ENCODE measurements at places on chromosomes 11 and 22.

- peak; percentile 2 for ATAC-seq
These were observed 496 bp downstream of the EHBP1L1 start for GRCh38 chr11:65576232-65576866.

- ATAC-seq, result no peak
These were observed 455.9 kb upstream of the CNTN5 start for GRCh38 chr11:98564881-98565280.

- ATAC-seq, result peak; percentile 65
These were observed 8.2 kb downstream of the PTH start for GRCh38 chr11:13487661-13488030.

DNA sequence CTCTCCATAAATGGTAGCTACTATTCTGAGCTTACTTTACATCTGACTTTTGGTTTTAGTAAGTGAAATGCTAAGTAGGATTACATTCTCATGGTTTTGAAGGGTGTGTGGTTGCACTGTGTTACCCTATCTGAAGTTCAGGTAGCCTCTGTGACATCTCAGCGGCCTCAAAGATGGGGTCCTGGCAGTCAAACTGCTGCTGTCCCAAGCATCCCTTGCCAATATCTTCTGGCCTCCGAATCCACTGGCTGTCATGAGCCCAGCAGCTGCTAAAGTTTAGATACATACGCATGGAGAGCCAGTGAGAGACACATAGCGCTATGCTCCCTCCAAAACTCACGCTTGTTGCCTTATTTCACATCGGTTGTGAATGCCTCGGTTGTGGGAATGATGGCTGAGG is 34.9 kb downstream of the UBASH3B start:
- ATAC-seq, result peak; percentile 39

DNA sequence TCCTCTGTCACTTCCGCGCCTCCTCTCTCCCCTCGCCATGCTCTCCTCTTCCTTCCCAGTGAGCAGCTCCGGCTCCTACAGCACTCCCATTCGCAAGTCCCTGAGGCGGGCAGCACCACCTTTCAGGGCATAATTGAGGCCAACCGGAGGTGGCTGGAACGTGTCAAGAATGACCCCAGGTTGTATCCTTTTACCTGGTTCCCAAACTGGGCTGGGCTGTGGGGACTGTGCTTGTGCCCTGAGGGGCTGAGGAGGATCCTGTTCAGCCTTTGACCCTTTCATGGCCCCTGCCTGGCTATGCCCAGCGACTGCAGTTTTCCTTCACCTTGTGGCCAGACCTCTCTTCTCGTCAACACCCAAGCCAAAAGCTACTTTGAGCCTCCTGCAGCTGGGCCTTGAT is 84.1 kb downstream of the CEP164 start:
- ATAC-seq, result no peak

GRCh38 chr11:71478528-71478840 is 25.5 kb downstream of the NADSYN1 start:
- ATAC-seq, result no peak

DNA sequence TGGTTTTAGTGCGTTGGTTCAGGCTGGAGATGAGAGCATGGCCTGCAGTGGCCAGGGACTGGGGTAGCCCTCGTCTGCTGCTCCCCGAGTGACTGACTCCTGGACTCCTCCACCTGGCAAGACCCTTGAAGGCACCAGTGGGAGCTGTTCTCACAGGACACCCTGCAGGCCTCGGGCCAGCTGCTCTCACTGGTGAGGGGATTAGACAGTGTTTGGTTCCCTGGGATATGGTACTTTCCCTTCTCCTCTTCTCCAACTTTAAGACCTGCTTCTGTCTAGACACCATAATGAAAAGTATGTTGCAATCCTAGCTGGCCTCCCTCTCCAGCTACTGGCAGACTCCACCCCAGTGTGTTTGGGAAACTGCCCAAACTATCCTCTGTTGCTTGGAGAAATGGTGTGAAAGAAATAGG is 168.8 kb upstream of the CADM1 start:
- ATAC-seq, result no peak

DNA sequence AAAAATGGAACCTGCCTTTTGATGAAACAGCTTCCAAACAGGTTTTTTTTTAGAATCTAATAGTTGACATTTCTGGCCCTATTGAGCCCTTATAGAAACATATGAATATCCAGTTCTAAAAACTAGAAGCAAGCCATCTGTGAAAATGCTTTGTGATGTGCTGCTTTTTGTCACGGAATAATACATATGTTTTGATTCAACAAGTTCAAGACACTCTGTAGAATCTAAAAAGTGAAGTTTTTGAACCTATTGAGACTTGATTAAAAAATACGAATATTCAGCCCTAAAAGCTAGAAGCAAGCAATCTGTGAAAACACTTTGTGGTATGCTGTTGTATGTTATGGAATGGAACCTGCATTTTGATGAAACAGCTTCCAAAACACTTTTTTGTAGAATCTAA is 106.7 kb upstream of the VPREB1 start:
- no peak for ATAC-seq

DNA sequence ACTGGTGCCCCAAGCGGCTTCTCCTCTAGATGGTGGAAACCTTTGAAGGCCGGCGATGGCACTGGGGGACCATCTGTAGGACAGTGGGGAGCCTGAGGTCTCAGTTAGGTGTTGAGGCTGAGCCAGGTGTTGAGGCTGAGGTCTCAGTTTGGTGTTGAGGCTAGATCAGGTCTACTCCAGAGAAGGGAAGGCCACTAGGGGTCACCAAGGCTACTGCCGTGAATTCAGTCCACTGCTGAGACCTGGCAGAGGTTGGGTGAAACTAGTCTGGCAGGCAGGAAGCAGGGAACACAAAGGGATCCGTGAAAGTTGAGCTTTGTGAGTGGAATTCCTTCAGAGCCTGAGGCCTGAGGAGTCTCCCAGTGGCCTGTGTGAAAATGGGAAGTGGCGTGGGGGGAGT is 123.8 kb upstream of the FGF3 start:
- no peak for ATAC-seq

DNA sequence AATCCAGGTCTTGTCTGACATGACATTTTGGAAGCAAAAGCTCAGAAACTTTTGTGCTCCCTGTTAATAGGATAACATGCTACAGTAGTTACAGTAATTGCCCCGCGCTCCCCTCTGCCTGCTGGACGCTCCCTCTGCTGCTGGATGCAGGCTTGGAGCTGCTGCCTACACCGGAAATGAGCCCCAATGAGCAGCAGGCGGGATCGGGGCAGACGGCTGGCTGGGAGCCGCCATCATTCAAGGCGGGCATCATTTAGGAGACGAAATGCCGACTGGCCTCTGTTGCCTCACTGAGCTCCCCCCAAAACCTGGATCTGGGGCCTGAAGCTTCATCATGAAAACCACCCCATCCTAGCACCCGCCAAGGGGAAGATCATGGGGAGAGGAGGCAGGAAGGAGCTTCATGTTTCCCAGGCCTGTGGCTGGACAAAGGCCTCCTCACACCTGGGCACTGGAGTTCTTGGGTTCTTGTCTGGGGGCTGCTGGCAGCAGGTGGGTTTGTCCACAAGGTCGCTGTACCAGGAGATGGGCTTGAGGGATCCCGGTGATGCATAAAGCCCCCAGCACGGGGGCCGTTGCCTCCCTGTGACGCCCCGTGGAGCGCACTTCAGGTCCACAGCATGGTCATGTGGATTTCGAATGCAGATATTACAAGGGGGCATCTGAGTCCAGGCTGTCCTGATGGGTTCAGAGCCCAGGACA is 664.3 kb downstream of the BRD1 start:
- ATAC-seq, result no peak

DNA sequence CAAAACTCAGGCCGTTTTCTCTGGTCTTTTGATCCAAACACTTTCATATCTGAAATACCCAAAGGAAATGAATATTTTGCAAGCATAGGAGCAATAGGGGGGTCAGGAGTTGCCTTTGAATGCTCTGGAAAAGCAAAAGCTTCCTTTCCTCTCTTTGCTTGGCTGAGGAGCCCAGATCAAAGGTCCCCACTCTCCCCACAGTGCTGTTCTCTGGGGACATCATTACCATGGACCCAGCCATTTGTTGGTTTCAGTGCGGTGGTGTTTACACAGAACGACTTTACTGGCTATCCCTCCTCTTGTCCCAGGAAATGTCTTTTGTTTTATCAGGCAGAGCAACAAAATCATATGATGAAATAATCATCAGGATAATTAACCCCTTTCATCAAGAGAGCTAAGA is 1089.1 kb downstream of the TBC1D22A start:
- no peak for ATAC-seq

- ATAC-seq, result peak; percentile 13
These were observed 15.6 kb upstream of the UCP3 start for GRCh38 chr11:74024261-74025029.

- ATAC-seq, result no peak
These were observed 55.0 kb downstream of the DNAJC24 start for GRCh38 chr11:31424652-31425051.

DNA sequence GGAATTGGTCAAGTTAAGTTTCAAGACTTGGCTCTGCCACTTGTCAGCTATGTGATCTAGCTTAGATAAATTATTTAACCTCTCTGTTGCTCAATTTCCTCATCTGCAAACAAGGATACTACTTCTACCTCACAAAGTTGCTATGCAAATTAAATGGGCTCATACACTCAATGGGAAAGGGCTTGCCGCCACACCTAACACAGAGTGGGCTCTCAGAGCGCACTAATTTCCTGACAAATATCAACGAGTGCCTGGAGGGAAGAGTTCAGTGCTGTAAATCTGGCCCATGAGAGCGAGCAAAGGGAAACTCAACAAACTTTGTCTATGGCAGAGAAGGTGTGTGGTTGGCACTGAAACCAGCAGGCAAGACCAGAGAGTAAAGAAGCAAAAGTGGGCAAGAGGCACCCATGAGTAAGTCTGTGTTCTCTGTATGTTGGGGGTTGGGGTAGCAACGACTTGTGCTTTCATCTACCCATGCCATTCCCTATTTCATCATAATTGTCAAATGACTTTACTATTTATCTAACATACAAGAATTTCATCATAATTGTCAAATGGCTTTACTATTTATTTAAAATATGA is 60.7 kb upstream of the PHF21A start:
- ATAC-seq, result no peak

GRCh38 chr11:95078526-95078925 is 11.1 kb upstream of the ENDOD1 start:
- no peak for ATAC-seq

DNA sequence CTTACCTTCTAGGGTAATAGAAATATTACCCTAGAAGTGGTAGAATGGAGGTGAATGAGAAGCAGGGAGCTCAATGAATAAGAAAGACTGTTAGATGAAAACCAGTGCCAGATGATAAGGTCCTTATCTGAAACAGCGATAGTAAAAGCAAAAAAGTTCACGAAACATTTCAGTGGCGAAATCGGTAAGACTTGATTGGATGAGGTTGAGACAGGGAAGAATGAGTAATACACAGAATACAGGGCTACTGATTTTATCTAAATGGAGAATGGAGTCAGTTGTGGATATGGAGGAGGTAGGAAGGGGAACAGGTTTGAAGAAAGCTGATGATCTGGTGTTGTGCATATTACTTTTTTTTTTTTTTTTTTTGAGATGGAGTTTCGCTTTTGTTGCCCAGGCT is 96.5 kb downstream of the GALNT18 start:
- ATAC-seq, result no peak

DNA sequence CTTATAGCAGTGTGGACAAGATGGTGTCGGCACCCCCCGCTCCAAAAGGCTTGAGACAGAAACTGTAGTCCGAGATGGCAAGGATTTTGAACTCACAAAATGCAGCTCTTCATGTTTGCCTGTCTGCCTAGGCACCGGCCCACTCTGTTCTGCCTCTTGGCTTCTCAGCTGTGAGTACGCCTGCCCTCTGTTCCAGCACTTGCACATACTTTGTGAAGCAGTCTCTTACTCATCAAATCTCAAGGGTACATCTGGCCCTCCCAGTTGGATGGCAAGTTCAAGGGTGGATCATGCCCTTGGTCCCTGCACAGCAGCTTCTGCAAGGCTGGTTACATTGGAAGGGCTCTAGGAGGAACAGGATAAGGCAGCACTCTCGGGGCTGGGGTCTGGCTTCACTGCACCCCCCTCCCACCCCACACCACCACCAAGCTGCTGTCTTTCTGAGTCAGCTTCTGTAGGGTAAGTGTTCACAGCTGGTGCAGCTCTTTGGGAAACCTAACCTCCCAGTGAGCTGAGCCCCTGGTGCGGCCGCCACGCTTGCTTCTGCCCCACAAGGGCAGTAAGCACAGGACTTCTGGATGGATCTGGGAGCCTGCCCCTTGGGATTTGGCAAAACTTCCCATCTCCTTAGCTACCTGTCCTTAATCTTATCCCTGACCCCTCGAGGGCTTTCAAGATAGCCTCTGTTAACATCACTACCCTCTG is 37.2 kb downstream of the FAM83F start:
- no peak for ATAC-seq

GRCh38 chr11:86696004-86696403 is 23.6 kb upstream of the ME3 start:
- ATAC-seq, result no peak

DNA sequence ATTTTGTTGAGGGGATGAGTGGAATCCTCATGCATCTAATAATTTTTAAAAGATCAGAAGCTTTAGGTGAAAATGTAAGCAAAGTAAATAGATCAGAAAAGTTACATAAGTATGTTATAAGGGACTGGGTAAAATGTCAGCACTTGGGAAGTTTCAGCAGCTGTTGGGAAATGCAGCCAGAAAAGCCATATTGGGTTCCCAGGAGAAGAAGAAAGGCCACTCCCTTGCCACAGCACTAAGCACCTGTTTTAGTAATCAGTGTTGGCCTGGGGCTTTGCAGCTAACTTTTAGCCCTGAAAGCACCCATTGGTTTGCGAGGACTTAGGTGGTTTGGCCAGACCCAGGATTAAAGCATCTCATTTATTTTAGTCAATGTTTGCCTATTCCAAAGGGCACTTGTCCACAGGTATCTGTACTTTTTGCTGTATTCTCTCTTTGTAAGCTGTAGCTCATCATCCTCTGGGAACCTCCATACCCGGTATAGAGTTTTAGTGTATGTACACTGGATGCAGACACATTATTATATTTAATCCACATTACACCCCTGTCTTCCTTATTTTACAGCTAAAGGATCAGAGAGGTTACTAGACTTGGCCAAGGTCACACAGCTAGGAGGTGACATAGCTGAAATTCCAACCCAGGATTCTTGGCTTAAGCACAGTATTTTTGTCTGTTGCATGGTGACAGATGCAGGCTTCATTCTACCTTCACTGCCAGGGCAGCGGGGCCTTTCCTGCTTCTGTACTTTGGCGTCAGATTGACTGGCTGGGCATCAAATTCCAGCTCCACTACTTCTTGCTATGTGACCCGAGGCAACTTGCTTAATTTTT is 127.7 kb upstream of the SESN3 start:
- no peak for ATAC-seq

DNA sequence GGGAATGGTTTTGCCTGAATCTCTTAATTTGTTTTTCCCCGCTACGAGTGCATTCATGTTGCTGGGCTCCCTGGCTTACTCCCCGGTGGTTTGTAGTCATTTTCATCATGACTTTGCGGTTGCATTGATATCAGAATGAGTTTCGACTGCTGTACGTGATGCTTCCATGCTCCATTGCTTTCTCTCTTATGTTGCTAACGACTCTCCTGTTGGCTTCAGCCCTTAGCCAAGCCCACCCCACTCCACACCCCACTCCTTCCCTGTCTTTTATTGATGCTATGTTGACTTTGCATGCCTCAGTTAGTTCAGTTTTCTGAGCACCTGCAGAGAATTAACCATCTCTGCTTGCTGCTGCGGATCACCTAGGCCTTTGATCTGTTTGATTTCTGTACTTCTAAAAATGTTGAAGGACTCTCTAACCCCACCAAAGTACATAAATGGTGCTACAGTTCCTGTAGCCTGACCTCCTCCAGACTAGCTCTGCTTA is 65.3 kb downstream of the ARFGAP2 start:
- no peak for ATAC-seq

All from activated T-helper 17 cell treated with anti-CD3 and anti-CD28 coated beads, Interleukin-2, amount 50 U/mL, for 72 hours (primary cell).